ENCODE measurements at places on chromosomes 7 and 10.

DNA sequence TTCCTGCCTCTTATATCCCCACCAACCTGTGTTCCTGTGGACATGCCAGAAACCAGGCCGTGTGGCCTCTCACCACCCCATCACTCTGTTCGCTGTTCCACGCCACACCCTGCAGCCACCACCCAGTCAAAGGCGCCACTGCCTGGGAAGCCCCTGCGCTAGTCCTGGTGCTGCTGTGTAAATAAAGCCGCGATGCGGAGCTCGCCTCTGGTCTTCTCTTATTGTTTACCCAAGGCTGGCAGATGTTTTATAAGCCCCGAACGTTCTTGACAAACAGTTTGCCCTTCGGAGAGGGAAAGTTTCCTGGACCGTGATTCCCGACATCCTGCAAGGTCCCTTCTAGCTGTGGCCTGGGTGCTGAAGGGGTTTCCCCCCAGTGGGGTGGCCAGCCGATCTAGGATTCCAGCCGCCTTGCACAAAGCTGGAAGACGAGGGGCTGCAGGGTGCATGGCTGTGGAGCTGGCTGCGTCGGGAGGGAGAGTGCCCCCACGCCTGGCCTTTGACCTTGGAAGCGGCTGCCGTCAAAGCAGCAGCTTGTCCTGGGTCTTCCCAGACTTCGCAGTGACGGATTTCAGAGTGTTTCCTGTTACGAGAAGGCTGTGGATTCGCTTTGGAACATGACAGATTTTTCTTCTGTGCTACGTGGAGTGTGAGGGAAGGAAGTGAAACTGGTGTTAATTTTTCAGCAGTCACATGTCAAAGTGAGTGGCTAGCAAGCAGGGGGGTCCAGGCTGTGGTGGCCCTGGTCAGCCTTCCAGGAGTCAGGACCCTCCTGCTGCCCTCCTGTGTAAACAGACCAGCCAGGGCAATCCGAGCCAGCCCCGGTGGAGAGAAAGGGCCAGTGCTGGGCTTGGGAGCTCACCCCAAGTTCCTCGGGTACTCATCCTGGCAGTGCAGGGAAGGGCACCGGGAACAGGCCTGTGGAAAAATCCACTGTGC lies 61.6 kb downstream of the LHPP start:
- DNase-seq = no peak

DNA sequence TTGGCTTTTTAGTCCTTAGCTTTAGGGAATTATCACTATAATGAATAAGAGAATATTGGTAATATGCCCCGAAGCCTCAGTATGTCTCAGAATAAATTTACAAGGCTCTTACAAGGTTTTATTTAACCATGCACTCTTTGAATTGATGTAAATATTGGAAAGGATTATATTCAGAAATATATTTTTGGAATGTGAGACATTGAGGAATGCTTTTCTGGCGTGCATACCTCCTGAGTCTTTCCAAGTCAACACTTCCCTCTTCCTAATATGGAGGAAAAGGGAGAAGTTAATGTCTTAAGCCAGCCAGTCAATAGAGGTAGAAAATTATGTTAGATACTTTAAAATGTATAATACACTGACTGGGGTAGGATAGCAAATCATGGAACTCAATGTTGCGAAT lies 1.2 kb upstream of the OR2F1 start:
- no peak for DNase-seq

- no peak for DNase-seq
Measured at GRCh38 chr7:26543340-26543739, 251.7 kb downstream of the SNX10 start.

GRCh38 chr7:100089458-100090196 lies 858 bp downstream of the COPS6 start:
- DNase-seq = no peak

DNA sequence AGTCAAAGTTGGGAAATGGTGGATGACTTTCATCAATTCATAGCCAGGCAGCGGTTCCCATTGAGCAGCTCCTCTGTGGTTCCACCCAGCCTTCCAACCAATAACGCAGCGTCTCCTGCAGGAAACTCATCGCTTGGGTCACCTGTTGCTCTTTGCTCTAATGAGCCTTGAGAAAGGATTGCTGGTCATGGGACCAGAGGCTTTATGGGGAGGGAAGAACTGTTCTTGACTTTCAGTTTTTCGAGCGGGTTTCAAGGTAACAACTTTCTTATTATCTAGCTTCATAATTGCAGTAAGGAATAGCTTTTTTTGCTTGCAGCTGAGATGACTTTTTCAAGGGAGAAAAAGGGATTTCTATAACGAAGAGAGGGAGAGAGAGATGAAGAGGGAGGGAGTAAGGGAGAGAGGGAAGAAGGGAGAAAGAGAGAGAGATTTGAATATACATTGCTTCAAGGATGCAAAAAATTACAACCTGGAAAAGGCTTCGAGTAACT lies 405 bp upstream of the ENTPD1 start:
- no peak for DNase-seq

GRCh38 chr7:112692333-112692732 lies 97.9 kb downstream of the TMEM168 start:
- no peak for DNase-seq
